ENCODE measurements at places on chromosomes 2 and 18.

DNA sequence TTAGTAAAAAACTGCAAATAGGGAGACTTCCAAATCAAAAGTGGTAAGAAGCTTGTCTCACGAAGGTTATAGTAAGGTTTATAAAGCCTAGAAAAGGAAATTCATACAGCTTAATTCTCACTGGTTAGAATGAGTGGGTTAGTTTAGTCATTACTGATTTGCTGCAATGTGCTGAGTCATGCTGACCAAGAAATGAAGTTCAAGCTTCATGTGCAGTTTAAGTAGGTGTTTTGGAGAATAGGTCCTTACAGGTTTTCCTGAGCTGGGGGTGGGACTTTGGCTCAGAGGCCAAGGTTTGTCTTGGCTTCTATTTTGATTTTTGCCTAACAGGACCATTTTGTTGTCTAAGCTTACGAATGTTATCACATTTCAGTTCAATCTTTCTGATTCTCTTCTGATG lies 15.1 kb downstream of the CLIP4 start:
- DNase-seq, result peak; percentile 84

DNA sequence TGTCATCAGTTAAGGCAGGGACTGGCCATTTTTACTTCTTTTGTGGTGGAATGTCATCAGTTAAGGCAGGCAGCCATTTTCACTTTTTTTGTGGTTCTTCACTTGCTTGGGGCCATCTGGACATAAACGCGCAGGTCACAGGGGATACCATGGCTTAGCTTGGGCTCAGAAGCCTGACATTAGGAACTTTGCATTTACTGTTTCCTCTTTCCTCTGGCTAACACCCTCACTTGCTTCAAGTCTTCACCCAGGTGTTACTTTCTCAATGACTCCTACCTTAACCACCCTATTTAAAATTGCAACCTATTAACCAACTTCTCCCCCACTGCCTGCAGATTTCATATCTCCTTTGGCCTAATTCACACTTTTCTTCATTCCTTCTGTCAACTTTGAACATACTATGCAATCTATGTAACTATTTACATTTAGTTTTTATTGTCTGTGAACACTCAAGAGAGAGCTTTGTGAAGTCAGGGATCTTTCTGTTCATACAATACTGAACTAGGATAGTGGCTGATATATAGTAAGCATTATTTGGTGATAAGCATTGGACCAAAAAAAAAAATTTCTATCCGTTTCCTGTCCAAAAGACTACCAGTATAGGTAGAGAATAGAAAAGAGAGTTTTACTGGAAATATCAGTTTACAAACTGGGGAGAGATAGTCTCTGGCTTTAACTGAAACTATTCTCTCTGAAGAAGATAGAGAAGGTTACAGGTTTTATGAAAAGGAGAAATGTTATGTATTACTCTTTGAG lies 600.1 kb upstream of the ZNF804A start:
- DNase-seq, result no peak

DNA sequence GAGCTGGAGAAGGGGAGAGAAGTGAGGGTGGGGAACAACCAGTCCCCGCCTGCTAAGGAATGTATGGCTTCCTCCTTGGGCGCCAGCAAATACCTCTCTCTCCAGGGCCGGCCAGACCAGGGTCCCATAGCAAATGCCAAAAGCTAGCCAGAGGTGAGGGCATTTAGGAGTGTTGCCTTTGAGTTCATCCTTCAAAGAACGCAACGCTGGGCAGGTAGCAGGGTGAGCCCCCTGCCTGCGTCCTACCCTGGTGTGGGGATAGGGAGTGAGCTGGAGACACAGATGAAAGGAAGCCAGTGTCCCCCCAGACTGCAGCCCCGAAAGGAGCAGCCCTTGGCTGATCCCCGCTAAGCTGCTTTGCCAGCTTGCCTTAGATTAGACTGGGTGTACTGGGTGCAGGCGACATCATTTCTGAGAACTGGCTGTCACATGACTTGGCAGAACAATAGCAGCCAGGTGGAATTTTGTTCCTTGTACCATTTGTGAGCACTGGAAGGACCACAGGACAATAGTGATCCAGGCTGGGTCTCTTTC lies 40.4 kb downstream of the KLHL29 start:
- DNase-seq, result no peak

DNA sequence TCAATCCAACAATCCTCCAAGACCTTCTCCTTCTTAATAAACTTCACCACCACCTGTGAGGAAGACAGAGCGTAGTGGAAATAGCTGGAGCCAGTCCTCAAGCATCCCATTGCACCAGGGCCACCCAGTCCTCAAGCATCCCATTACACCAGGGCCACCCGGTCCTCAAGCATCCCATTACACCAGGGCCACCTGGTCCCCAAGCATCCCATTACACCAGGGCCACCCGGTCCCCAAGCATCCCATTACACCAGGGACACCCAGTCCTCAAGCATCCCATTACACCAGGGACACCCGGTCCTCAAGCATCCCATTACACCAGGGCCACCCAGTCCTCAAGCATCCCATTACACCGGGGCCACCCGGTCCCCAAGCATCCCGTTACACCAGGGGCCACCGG lies 13.3 kb upstream of the MTERF4 start:
- DNase-seq, result no peak

DNA sequence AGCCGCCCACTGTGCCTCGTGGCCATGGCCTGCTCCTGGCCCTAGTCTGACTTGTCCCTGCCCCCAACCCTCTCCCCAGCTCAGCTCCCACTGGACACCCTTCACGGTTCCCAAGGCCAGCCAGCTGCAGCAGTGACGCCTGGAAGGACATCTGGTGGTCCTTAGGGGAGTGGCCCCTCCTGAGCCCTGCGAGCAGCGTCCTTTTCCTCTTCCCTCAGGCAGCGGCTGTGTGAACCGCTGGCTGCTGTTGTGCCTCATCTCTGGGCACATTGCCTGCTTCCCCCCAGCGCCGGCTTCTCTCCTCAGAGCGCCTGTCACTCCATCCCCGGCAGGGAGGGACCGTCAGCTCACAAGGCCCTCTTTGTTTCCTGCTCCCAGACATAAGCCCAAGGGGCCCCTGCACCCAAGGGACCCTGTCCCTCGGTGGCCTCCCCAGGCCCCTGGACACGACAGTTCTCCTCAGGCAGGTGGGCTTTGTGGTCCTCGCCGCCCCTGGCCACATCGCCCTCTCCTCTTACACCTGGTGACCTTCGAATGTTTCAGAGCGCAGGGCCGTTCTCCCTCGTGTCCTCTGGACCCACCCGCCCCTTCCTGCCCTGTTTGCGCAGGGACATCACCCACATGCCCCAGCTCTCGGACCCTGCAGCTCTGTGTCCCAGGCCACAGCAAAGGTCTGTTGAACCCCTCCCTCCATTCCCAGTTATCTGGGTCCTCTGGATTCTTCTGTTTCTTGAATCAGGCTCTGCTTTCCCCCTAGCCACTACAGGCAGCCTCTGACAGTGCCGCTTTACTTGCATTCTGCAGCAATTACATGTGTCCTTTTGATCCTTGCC lies 35.8 kb downstream of the ANO7 start:
- DNase-seq, result peak; percentile 50

DNA sequence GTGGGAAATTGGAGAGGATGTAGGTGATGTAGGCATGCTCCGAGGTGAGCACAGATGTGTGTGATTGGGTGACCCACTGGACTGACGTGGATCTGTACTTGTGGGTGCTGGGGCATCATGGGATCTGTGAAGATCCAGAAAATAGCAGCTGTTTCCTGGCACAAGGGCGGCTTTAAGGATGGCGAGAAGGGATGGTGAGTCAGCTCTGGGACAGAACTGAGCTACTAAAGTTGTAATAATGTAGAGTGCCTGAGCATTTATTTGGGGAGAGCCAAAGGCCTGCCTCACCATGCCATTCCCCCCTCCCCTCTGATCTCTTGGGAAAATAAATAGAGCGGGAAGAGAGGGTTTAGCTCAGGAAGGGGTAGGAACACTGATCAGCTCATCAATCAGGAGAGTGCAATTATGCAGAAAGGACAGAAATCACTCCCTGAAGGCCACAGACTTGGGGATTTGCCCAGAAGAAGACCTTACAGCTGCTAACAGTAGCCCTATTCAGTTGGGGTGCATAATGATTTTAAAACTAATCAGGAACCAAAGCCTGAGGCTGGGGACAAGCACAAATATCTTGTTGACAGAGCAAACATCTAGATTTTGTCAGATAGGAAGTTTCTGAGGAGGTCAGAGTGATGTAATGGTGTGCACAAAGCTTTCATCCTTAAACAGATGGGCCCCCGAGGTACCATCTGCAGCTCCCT lies 30.3 kb downstream of the TANC1 start:
- DNase-seq, result peak; percentile 73

DNA sequence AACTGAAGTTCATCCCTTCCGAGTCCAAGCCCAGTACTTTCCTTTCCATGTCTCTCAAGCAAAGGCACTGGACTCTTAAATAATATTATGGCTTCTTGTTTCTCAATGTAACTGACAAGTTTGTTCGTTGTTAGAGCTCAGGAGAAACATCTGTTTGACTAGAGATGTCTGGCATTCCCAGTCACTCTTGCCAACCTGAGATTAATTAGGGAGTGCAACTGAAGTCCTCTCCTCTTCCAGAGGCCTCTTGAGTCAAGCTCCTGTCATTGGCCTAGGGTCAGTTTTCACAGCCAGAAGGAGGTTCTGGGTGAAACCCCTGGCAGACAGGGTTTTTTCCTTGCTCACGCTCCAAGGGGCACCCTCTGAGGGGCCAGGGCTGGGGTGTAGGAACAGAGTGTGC lies 196.1 kb downstream of the AGPS start:
- DNase-seq, result no peak

DNA sequence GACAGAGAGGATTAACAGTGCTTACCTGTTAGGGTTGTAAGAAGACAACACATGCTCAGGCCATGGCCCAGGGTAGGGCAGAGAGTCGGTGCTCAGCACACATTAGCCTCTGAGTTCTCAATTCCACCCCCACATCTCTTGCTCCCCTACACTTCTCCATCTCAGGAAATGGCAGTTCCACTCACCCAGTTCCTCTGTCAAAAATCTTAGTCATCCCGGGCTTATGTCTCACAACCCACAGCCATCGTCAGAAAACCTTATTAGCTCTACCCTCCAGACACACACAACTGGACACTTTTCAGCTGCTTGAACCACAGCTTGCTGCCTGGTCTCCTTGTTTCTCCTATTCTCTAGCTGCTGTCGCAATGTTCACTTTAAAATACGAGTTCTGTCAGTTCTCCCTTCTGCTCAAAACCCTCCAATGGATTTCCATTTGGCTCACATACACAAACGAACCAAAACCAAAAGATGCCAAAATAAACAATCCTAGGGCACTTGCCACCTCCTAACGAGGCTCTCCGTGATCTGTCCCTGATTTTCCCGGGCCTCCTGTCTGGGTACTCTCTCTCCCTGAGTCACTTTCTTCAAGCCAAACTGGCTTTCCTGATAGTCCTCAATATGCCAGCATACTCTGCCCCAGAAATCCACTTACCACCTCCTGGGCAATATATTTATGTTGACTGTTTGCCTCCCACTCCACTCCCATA lies 89.7 kb downstream of the KCTD1 start:
- no peak for DNase-seq
